Fibroblast of villous mesenchyme (primary cell): ENCODE measurements at places on chromosomes 12 and 14.

GRCh38 chr12:121297435-121297991 is 1.0 kb upstream of the CAMKK2 start:
- peak; percentile 40 for DNase-seq

DNA sequence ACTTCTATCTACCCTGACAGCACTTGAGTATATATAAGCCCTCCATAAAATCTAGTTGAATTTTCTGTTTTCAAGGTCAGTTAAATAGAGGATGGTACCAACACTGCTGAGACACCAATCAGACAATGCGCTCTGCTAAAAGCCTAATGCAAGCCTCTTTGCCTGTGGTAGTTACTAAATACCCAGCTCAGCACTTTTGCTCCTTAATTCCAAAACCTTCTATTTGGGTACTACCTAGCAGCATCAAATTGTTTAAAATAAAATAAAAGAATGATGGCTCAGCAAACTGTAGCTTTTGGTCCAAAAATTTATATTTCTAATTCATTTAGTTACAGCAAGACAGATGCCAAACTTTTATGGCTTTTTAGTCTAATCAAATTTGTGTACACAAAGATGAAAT is 107.9 kb downstream of the IPO8 start:
- no peak for DNase-seq

DNA sequence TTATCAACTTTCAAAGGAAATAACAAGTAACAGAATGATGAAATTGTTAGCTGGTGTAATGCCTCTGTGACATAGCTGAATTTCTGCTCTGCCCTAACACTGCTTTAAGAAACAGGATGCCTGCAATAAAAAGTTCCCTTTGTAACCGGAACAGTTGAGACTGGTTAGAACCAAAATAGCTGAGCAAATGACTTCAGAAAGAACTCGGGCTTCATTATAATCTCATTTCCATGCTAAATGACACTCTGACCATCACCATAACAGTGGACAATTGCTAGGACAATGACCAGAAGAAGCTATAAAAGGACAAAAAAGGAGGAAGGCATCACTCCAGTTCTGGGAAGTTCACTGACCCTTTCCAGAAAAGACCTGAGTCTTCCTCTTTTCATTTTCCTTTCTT is 23.5 kb upstream of the PYGL start:
- DNase-seq, result no peak

DNA sequence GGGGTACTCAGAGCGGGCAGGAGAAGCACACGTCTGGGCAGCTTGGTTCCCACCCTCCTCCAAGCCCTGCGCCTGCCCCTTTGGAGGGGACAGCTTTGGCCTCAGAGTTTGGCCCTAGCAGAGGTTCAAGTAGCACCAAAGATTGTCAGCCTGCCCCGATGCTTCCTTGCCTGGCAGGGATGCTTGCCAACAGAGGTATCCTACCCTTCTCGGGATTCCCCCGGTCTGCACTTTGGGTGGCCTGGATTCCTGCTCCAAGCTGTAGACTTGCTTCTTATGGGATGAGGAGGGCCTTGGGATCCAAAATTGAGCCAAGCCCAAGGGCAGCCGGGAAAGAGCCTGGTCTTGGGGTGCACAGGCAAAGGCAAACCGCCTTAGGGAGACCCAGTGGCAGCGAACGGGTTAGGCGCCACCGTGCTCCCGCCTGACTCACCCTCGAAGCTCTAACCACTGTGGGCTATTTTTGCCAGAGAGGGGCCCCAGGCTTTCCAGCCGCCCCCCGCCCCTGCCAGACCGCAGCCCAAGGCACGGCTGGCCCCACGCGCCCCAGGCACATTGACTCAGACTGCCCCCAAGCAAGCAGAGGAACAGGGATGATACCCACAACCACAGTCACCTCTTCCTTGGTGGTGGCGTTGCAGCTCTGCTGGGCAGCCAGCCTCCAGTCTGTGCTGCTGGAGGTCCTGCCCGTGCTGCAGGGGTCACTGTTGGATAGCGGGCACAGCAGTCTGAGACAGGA is 847 bp upstream of the WNT10B start:
- DNase-seq, result no peak

DNA sequence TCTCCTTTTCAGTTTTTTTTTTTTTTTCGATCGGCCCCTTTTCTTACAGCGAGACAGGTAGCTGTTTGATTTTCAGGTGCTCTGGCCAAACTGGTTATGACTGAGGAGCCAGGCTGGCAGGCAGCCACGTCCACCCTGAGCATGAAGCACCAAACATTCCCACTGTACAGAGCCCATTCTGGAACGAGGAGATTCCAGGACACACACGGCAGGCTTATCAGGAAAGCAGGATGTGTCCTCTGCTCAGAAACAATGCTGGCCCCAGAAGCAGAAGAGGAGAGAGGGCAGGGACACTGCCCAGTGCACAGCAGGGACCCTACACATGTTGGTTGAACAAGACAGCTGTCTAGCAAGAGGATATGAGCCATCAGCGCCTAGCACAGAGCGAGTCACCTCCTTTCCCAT is 3.7 kb upstream of the KRT2 start:
- DNase-seq, result no peak

DNA sequence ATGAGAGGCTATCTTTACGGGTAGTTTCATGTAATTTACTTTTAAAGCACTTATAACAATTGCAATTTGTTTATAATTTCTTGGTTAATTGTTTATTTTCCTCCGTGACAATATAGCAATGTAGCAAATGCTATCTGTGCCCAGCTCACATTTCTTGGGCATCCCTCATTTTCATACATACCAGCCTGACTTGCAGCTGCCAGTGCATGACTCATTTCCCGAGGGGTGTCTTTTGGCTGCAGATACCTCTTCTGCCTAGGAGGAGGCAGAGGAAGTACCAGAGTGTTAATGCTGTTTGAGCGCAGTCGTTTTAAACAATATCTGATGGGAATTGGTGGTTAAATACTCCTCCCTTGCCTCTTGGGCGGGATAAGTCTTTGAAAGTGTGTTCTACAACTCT is 104.2 kb upstream of the ABCD2 start:
- DNase-seq, result peak; percentile 2

DNA sequence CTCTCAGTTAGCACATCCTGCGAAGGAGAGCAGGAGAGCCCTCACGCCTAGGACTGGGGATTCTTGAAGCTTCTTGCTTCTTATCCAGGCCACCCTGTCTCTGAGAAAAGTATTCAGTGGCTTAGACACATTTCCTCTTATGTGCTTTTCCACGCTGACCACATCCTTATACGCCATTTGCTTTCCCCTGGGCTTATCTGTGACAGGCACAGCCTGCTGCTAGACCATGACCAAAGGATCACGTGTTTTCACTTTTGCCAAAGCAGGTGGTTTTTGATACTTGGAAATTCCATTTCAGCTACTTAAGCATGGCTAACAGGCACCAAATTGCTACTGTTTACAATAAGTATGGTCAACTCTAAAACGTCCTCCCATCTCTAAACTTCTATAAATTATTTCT is 587.4 kb downstream of the AACS start:
- no peak for DNase-seq

- DNase-seq, result peak; percentile 62
These were observed 23.6 kb upstream of the KCNH3 start for GRCh38 chr12:49515266-49515665.

DNA sequence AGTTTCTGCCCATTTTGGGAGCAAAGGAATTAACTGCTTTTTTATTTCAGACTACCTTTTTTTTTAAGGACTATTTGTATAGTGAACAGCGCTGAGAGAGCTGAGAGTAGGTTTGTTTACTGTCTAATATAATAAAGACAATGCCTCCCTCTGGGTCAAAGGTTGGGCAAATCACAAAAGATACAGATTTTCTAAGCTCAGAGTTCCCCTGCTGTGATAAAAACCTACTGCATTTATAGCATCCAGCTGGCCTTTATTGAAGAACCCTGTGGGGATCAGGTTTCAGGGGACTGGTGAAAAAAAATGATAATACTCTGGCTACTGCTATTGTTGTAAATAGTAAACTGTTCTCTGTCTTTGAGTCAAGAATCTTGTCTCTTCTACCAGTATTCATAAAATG is 28.7 kb downstream of the CCDC59 start:
- peak; percentile 9 for DNase-seq

GRCh38 chr12:15931590-15932053 is 20.5 kb downstream of the DERA start:
- no peak for DNase-seq

DNA sequence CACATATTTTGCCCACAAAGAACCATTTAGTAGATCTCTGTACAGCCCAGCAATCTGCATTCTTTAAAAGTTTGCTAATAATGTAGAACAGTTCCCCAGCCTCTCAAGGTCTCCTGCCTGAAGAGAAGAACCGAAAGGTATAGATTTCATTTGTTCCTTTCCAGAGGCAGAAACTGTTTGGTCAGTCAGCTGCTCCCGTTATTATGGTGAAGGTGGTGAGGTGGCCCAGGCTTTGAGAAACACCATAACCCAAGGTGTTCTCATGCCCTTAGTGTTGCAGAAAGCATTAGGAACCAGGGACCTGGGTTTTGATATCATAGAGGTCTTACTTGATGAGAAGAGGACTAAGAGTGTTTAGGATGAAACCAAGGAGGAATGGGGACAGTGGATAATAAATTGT is 65.3 kb downstream of the SUSD6 start:
- no peak for DNase-seq

GRCh38 chr14:74495356-74495755 is 1.8 kb downstream of the ISCA2 start:
- DNase-seq, result peak; percentile 69

DNA sequence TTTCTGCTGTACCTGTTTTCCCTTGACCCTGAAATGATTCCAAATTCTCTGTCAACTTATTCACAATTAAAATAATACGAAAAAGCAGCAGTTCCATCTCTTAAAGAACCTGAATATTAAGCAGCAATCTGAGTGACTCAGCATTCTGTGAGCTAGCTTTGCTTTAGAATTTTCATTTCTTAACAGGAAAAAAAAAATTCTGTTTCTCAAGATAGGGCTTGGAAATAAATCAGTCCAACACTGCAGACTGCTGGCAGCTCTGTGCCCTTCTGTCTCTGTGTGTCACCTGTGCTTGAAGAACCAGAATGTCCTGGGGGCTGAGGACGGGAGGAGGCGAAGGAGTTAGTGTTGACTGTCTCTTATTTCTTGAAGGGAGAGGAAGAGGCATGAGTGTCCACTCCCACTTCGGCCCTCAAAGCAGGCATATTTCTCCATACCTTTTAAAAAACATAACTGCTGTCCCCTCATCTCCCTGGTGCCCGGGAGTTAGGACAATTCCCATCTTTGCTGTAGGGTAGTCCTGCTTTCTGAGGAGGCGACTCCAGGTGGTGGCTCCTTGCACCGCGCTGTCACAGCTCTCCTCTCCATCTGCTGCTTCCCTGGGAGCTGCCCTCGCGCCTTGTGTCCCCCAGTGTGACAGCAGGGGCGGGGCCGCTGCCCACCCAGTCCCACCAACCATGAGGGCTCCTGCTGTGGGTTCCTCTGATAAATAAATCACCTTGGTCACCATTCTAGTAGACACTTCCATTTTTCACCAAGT is 203.1 kb downstream of the CALM1 start:
- DNase-seq, result no peak

GRCh38 chr12:71157601-71158233 is at the start of gene TSPAN8:
TSS of gene TSPAN8 (minus strand) at chr12:71157999. CDS start at chr12:71157678, 321 bp downstream.
- DNase-seq, result no peak

DNA sequence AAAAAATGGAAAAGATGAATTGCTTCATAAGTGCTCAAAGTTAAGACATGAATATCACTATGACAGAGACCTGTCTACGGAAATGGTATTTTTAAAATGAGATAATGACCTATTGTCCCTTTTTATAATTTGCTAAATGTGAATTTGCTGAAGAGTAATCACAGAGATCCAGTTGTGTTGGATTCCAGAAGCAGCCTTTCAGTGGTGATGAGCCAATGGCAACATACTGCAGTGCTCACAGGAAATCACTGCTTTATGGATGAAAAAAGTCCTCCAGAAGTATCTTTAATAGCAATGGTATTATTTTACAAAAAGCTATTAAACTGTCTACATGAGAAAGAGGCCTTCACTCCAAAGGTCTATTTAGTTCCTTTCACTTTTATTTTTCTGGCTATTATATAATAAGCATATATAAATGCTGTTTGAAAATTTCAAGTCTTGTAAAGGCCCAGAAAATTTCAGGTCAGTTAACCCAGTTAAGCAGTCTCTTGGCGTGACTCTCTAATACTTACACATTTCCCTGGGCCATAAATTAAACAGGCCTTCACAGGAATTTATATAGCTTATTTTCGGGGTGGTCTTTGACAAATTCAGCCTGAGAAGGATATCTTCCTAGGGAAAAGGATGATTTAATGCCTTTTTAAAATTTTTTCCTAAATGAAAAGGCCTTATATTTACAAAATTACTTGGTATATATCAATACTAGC is 55.4 kb downstream of the KCNJ8 start:
- no peak for DNase-seq

DNA sequence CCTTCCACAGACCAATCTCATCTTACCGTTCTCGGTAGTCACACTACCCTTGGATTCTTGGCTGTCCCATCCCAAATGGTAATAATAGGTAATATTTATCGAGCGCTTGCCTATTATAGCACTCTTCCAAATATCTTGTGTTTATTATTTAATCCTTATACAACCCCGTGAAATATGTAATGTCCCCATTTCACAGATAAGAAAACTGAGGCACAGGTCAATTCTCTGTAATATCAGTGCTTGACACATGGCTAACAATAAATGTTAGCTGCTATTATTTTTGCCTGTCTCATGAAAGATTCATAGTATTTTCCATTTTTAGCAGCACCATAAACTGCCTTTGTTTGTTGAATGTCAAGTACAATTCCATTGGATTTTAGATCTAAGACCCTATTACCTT is 4.5 kb downstream of the TMX1 start:
- DNase-seq, result no peak

DNA sequence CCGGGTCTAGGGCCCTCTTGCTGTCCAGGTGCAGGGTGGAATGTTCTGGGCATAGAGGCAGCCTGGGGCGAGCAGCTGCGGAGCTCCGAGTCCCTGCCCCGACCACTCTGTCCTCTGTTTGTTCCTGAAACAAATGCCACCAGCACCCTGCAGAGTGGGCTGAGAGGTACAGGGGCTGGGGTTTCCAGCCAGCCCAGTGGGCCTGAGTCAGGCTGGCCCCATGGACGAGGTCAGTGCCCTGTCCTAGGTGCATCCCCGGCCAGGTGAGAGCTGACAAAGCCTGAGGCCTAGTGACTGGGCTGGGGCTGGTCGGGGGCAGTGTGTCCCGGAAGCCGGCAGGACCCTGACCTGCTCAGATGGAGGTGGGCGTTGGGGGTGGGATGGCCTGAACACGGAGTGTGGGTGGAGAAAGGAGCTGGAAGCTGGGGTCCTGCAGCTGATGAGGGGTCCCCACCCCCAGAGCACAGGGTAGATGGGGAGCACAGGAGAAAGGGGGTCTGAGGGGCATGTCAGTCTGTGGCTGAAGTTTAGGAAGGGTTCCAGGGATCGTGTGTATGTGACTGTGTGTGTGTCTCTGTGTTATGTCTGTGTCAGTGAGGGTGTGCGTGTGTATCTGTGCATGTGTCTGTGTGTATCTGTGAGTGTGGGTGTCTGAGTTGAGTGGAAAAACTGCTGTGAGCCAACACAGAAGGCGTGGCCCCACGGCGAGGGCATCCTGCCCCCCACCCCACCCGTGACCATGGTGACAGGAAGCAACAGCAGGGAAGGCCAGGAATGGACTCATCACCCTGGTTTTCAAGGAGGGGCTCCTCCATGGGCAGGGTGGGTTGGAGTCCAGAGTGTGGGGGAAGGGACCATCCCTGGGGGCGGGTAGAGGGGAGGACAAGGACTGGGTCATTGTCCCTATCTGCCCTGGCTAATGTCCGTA is 2.4 kb upstream of the CRIP1 start:
- DNase-seq, result no peak

- no peak for DNase-seq
These were observed 120.7 kb upstream of the PTPRB start for GRCh38 chr12:70757830-70758493.
